ENCODE measurements at places on chromosomes 2 and 18. TPM values are rescaled to one million over a fixed set of nuclear protein-coding genes. Genes with fewer than 3 reads are reported as not detected.

GRCh38 chr18:11658989-11659388 lies 30.1 kb upstream of the GNAL start:
- no peak for DNase-seq

DNA sequence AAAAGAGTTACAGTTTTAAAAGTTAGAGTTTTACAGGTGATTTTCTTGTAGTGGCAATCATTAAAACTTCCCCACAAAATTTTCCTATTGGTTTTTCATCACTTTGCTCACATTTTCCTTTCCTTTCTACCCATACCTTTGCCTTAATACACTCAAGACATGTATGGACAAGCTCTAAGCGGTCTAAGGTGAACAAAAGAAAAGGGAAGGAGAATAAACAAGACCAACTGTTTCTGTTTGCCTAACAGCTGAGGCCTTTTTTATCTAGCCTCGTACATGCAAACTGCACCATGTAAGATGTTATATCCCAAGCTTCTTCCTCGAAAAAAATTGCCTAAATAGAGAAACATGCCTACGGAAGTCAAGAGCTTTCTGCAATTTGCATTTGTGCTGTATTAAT lies 33.9 kb upstream of the TBC1D8 start:
- DNase-seq = no peak

DNA sequence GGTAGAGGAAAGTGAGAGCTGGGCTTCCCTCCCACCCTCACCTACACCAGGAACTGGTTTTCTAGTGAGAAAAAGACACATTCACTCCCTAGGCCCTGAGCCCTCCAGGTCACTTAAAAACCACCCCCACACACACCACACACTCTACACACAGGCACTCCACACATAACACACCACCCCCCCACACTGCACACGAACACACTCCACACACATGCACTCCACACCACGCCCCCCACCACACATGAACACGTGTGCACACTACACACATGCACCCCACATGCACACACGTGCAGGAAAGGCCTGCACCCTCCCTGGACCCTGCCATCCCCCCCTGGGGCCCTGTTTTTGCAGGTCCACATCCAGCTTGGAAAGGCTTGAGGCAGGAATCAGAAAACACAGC lies 67.6 kb downstream of the RALBP1 start:
- no peak for DNase-seq

- DNase-seq = peak; percentile 15
Observed at GRCh38 chr18:68623342-68623741, 91.6 kb downstream of the TMX3 start.

DNA sequence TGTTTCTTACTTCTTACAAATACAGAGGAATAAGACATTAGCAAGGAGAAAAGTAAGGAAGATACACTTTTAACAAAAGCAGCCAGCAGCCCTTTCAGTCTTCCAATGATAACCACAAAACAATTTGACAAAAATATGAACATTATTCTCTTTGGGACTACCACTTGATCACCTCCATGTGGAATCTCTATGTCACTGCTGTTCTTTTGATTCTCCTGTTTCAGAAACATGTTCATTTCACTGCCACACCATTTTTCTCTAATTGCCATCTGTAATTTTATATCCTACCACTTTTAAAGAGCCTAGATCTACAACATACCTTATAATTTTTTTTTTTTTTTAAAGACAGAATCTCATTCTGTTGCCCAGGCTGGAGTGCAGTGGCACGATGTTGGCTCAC lies 10.9 kb downstream of the INO80D start:
- DNase-seq = no peak

DNA sequence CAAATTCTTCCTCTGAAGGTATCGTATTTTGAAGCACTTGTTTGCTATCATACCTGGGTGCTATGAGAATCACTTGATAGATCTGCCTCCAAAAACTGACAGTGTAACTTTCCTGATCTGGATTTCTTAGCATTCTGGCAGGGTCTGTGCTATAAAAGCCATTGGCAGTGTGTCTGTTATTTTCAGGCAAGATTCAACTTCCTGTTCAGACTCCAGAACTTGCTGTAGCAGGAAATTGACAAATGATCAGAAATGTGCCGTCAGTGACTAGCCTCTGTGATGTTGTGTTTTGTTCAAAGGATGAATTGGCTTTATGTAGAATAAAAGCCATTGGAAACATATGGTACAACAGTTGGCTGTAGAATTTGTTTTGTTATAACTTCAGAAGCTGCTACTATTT lies 273.3 kb downstream of the PTPRM start:
- DNase-seq = no peak

DNA sequence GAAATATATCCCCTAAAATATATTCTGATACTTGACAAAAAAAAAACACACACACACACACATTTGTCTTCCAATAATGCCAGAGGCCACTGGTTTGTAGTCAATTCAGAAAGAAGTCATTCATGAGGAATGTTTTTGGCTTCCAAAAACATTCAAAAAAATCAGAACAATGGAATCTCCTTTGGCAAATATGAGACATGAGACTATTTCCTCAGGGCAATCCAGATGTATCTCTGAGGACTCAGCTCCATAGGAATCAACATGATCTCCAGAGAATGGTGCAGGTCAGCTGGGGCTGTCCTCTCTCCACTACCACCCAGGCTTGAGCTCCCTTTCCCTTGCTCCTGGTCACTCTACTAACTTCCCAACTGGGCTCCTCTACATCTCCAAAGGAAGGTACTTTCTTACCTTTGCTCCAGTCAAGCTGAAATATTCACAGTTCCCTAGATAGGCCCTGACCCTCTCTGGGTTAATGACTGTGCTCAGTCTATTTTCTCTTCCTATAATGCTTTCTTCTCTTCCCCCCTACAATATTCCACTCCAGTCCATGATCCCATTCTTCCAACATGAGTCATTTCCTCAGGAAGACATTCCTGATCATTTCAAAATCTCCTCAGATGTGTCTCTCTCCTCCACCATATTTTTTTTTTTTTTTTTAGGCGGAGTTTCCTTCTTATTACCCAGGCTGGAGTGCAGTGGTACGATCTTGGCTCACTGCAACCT lies 145.3 kb downstream of the C1D start:
- no peak for DNase-seq

DNA sequence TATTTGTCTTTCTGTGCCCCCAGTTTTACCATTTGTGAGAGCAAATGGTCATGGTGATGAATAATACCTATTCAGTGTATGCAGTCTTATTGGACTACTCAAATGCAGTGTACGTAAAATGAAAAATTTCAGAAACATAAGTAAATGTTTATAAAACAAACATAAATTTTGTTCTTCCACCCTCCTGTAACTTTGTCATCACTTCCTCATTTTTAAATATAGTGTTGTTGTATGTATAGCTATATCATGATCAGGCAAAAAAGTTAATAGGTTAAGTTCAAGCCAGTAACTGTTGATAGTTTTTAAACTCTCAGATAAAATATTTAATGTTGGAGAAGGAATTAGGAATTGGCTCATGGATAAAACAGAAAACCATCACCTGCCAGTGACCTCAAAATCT lies 93.2 kb downstream of the KLF7 start:
- no peak for DNase-seq

GALNT13 gene
- total RNA-seq = not detected

MC4R gene
- total RNA-seq = not detected

All from CD4-positive, alpha-beta memory T cell (primary cell).